ENCODE measurements at places on chromosomes 6 and 20.
A peak's percentile ranks its signal among the peaks of the same experiment; 100 is the strongest.

GRCh38 chr6:17851001-17851719 lies 136.3 kb downstream of the KIF13A start:
- DNase-seq, result no peak

DNA sequence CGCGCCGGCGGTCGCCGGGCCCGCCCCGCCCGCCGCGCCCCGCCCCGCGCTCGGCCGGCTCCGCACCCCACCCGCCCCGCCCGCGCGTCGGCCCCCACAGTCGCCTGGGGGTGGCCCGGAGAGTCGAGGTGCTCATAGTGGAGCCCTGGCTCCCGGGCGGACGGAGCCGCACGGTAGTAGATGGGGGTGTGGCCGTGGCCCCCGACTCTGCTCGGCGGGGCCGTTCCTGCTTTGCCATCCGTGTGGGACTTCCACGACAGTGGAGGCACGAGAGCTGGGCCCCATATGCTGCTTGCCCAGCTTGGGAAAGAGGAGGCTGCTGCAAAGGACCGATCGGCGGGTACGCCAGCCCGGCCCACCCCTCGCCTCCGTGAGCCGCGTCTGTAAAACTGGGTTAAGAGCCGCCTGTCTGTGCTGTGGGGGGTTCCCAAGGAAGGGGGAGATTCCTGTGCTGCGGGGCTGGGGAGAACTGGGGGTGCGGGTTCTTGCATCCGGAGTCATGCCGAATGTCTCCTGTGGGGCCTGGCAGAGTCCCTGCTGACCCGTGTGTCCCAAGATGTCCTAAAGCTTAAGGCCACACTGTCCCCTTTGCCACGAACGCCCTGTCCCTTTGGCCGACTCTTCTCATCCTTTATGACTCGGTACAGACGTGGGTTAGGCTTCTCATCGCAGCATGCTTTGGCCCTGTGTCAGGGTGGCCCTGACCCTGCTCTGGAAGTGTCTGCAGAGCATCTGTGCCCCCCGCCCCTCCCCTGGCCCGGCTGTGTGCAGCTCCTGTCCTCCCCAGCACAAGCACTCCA lies at the start of gene OPRL1:
OPRL1 (plus strand) TSS at position 70 of the 800 bp plus-strand sequence. CDS start 12,639 bp downstream, outside the sequence.
- DNase-seq, result no peak

DNA sequence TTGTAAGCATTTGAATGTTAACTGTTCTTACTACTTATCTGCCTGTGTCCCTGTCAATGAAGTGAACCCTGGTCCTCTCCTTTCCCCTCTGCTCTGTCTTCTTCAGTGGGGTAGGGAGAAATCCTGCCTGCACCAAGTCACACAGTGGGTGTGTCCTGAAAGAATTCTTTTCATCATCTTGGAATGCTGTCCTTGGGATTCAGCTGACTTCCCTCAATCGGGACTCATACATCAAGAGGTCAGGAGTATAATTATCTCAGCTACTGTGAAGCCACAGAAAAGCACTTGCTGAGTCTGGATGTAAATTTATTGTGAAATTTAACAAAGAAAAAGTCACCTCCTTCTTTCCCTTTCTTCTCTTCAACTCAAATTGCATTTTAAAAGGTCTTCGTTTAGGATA lies 328.5 kb downstream of the SOX4 start:
- DNase-seq, result peak; percentile 10

DNA sequence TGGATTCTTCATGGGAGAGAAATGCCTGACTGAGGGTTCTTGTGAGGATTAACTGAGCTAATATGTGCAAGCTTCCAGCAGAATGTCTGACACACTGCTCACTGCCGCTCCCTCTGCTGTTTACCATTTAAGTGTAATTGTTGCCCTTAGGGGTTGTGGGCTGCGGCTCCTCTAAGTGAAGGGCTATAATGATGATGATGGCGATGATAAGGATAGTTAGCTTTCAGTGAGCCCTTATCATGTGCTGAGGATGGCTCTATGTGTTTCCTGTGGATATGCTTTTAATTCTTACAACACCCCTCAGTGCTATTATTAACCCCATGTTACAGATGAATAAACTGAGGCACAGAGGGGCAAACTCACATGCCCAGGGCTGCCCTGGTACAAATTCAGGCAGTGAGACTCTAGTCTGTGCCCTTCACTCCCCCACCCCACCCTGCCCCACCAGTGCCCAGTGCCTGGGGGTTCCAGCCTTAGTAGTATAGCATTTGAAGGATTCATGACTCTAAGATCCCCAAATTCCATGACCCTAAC lies 33.4 kb downstream of the TGM2 start:
- DNase-seq, result no peak

DNA sequence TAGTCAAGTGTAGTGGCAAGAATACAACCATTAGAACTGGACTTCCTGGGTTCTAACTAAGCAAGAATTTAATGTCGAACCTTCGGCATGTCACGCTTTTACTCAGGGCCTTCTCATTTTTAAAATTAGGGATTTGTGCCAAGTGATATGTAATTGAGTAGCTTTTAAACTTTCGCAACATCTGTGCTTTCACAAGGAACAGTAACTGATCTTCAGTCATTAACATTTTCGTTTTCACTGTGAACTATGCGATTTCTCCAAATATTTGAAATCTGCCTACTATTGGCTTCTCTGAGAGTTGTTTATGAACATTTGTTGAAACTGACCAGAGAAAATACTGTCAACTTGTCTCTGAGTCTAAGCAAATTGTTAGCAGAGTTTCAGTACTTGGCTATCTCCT lies 27.6 kb downstream of the GRM1 start:
- DNase-seq, result no peak

DNA sequence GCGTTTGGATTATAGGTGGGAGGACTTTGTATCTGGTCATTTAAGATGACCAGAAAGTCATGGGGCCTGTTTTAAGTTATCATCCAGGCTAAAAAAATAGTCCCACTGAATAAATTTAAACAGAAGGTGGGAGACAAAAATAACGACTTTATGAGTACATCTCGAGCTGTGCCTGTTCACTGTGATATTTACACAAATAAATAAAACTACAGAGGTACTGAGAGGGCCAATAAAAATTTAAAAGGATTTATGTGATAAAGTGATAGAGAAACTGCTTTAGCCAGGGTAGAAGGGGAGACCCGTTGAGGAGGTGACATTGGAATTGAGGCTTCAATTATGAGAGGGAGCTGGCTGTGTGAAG lies 53.4 kb upstream of the PMEPA1 start:
- no peak for DNase-seq
